Stimulated activated CD8-positive, alpha-beta memory T cell treated with anti-CD3 and anti-CD28 coated beads, Interleukin-15, amount 100 ng/mL, for 24 hours (primary cell): ENCODE measurements at places on chromosomes 4 and X.

- DNase-seq = no peak
These were observed 166.7 kb downstream of the ANTXR2 start for GRCh38 chr4:79906303-79906702.

DNA sequence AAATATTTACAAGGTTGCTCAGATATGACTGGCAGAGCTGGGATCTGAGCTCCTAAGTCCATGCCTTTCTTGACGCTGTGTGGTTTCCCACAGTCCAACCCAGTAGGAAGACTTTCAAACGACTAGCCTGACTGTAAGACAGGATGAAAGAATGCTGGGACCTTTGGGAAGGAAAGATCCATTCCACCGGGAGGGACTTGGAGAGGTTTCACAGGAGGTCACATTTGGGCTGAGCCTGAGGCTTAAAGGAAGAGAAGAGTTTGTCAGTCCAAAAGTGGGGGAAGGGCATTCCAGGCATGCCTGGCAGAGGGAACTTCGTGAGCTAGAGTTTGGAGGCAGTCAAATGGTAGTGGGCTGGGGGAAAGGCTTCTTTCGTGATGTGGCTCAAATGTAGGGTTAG is 1.5 kb downstream of the STARD8 start:
- no peak for DNase-seq

DNA sequence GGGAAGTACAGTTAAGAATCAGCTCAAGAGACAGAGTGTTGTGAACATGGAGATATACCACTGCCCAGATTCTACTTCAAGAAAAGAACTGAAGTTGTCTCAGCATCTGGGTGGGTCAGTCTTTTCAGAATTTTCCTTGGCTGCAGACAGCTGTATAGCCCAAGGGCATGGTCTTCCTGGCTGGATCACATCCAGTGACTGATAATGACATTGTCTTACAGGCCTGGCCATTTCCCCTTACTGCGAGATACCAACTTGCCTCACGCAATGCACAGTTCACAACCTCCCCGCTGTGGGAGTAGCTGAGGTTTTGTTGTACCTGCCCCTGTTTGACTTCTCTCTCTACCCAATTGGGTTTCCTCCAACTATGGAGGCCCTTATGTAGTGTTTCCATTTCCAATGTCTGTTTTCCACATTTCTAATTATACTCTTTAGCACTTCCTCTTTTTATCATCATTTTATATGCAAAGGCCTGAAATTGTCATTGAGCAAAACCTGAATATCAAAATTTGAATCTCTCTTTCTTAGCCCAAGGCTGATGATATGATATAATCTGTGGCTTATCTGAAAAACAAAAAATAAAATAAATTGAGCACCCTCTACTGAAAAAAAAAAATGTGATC is 209.1 kb downstream of the NAF1 start:
- no peak for DNase-seq

DNA sequence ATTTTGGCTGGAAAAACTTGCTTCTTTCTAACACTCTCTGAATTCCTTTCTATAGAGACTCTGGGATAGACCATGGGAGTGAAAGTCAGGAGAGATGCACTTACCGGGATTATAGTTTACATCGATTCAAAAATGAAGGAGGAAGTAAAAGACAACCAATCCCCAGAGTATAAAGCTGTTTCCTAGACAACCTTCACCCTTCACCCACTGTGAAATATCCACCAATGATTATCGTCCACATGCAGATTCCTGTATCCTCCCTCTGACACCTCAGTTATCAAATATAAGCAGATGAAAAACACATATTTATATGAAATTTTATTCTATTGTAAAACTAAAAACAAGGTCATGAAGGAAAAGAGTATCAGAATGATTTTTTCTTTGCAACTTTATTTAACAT is 258.8 kb upstream of the GK2 start:
- DNase-seq = no peak

DNA sequence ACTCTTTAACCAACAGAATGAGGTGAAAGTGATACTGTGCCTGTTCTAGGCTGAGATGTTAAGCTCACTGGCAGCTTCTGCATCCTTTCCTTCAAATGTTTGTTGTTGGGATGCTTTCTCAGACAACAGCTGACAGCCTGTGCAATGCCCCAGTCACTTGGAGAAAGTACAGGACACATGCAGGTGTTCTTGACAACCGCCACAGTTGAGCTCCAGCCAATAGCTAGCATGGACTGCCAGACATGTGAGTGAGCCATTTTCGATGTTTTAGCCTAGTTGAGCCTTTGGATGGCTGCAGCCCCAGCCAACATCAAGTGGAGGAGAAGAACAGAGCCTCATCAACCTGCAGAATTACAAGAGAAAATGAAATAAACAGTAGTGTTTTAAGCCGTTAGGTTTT is 94.1 kb upstream of the PPP3CA start:
- DNase-seq = no peak
